ENCODE measurements at places on chromosomes 6 and 20. TPM values are rescaled to one million over a fixed set of nuclear protein-coding genes. Genes with fewer than 3 reads are reported as not detected.

The ECI2 gene
- 58.6 TPM for polyA plus RNA-seq

The PREX1 gene
- polyA plus RNA-seq: 9.9 TPM

The MYLK2 gene
- 0.21 TPM for polyA plus RNA-seq

The OOEP gene
- polyA plus RNA-seq: 0.43 TPM

DNA sequence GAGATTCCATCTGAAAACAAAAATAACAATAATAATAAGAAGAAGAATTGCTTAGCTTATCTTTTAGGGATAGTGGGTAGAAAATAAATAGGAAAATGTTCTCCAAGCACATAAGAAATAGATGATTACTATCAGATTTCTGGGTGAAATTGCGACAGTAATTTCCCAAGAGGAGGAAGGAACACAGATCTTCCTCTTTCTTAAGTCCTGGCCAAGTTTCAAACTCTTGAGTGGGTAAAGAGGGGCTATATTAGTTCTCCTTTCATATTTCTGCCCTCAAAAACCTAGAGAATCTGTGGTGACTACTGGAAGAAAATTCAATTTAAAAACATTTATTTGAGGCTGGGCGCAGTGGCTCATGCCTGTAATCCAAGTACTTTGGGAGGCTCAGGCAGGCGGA lies 63.7 kb downstream of the PHACTR2 start:
- H3K36me3 ChIP-seq: peaks cover 4% of the 10 kb centered on the region
- no peak overlapping the region for H3K4me3 ChIP-seq

- H3K27me3 ChIP-seq: no peaks in the 10 kb centered on the region
- no peak overlapping the region for H3K27ac ChIP-seq
- no peak overlapping the region for H3K4me3 ChIP-seq
- no peak for DNase-seq
- H3K36me3 ChIP-seq: no peaks in the 10 kb centered on the region
Measured at GRCh38 chr6:161532536-161532935, 258.7 kb upstream of the AGPAT4 start.

DNA sequence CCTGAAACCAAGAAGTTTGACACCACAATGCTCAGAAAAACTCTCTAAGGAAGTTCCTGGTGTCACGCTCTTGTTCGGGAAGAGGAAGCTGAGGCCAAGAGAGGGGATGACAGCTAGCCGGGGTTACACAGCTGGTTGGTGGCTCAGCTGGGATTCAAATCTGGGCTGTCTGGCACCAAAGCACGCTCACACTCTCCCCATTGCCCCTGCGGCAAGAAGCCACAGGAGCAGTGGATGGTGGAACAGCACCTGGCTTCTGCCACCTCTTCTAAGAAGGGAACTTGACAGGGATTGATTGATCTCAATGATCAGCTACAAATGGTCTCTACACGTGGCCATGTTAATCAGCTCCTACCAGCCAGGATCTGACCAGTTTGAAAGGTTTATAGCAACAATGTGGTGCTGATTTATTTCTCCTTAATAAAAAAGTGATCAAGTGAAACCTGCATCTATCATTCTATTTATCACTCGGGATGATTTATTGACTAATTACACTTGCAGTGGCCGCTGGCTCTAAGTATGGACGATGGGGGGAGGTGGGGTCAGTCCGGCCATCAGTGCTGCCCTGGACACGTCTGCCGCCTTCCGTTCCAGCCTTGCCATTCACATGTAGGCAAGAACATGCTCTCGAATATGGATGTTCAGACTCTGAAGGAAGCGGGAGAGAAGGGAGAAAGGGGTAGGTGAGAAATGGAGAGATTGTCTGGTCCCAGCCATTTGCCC lies 71.9 kb upstream of the TOP1 start:
- H3K36me3 ChIP-seq: no peaks in the 10 kb centered on the region
- H3K27me3 ChIP-seq: peaks cover 16% of the 10 kb centered on the region
- DNase-seq: no peak

GRCh38 chr6:106907754-106908153 lies 66.8 kb downstream of the CD24 start:
- no peaks in the 10 kb centered on the region for H3K27me3 ChIP-seq
- no peaks in the 10 kb centered on the region for H3K36me3 ChIP-seq
- no peak overlapping the region for H3K27ac ChIP-seq
- peaks cover 6% of the 10 kb centered on the region for H3K4me1 ChIP-seq

- H3K4me3 ChIP-seq: no peak overlapping the region
- H3K27me3 ChIP-seq: no peaks in the 10 kb centered on the region
- DNase-seq: no peak
Measured at GRCh38 chr6:3328145-3328544, 69.4 kb downstream of the PSMG4 start.

DNA sequence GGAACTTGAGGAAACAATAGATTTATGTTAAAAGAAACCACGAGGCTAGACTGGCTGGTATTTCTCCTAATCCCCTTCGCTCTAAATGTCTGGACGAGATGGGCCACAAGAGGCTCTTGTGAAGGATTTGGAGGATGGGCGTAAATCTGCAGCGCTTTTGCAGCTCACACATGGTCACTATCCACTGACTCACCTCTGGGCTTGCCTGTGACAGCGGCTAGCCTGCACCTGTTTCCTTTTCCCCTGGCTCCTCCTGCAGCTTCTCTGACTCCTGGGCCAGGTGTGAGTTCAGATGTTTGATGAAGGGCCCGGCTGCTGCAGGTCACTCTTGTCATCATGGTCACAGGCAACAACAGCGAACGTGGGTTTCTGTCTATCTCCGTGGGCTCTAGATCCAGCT lies 629.4 kb downstream of the CBLN4 start:
- no peak for DNase-seq
- H3K27me3 ChIP-seq: no peaks in the 10 kb centered on the region
- H3K4me3 ChIP-seq: no peak overlapping the region
- H3K36me3 ChIP-seq: no peaks in the 10 kb centered on the region
- H3K27ac ChIP-seq: no peak overlapping the region
- no peaks in the 10 kb centered on the region for H3K4me1 ChIP-seq

GRCh38 chr20:3782597-3782996 lies 1.3 kb upstream of the SPEF1 start:
- peaks cover 63% of the 10 kb centered on the region for H3K4me1 ChIP-seq
- no peak overlapping the region for H3K4me3 ChIP-seq
- H3K27ac ChIP-seq: peak overlapping the region; percentile 79

- no peaks in the 10 kb centered on the region for H3K36me3 ChIP-seq
- no peaks in the 10 kb centered on the region for H3K27me3 ChIP-seq
- H3K4me1 ChIP-seq: no peaks in the 10 kb centered on the region
- H3K27ac ChIP-seq: no peak overlapping the region
- no peak overlapping the region for H3K4me3 ChIP-seq
- no peak for DNase-seq
Measured at GRCh38 chr20:22070610-22071058, 365.2 kb downstream of the PAX1 start.

DNA sequence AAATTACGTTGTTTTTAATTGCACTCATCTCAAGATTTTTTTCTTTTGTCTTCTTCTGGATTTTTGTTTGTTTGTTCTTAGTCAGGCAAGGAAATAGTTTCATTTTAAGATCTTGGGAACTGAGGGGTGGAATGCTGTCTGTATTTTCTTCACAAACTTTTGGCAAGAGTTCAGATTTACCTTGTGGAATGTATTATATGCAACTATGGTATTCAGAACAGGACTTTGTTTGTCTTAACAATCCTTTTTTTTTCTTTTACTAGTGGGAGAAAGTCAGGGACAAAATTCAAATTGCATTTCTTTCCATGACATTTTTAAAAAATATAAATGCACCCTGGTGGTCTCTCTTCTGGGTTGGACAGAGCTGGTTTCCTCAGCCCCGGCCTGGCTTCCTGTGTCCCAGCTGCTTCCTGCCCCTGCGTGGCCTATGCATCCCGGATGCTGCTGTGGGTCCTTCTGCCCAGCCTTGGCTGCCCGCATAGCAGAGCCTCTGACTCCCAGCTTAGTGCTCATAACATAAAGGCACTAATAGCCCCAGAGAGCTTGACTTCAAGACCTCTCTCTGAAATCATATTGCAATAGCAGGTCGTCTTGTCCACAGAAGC lies 520.7 kb downstream of the QKI start:
- H3K4me3 ChIP-seq: no peak overlapping the region
- no peaks in the 10 kb centered on the region for H3K36me3 ChIP-seq
- no peak overlapping the region for H3K27ac ChIP-seq
- no peaks in the 10 kb centered on the region for H3K4me1 ChIP-seq
- no peaks in the 10 kb centered on the region for H3K27me3 ChIP-seq

- H3K27me3 ChIP-seq: no peaks in the 10 kb centered on the region
- H3K4me3 ChIP-seq: no peak overlapping the region
- H3K36me3 ChIP-seq: no peaks in the 10 kb centered on the region
- no peak for DNase-seq
- no peak overlapping the region for H3K27ac ChIP-seq
- peaks cover 14% of the 10 kb centered on the region for H3K4me1 ChIP-seq
Measured at GRCh38 chr6:36702656-36703055, 5.0 kb downstream of the RAB44 start.

GRCh38 chr20:478010-478948 lies 15.9 kb upstream of the TBC1D20 start:
- no peaks in the 10 kb centered on the region for H3K4me1 ChIP-seq
- peaks cover 42% of the 10 kb centered on the region for H3K36me3 ChIP-seq
- no peaks in the 10 kb centered on the region for H3K27me3 ChIP-seq
- no peak overlapping the region for H3K27ac ChIP-seq

DNA sequence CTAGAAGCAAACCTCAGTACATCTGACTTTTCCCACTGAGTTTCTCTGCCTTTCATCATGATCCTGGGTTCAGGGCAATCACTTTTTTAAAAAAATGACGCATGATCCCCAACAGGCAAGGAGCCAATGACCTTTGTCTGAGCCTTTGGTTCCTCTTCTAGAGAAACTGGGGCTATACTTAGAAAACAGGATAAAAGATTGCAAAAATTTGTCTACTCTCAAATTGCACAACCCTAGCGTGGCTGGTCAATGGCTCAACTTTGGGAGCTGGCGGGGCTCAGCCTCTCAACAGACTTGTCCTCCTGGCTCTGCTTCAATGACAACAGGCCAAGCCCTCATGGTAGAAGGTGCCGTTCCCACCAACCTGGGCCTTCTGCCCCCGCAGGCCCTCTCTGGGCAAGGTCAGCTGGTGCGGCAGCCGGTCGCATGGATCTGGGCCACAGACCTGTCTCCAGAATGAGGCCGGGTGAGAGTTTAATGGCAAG lies 48.7 kb downstream of the PDYN start:
- peaks cover 32% of the 10 kb centered on the region for H3K4me1 ChIP-seq
- H3K36me3 ChIP-seq: no peaks in the 10 kb centered on the region
- no peak overlapping the region for H3K4me3 ChIP-seq
- DNase-seq: no peak

DNA sequence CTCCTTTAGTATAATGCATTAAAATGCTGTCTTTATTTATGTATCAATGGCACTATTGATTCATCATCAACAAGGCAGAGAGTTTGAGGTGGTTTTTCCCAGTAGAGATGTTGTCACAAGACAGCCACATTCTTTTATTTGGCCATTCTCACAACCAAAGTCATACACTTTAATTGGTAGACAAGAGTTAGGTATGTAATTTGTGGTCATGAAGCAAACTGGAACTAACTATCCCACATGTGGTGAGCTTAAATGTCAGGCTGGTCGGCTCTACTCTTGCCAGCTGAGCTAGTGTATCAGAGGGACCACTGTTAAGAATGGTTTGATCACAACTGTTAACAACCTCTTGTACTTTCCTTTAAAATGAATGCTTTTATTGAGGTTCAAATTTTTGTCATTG lies 714.6 kb downstream of the CD109 start:
- no peaks in the 10 kb centered on the region for H3K36me3 ChIP-seq
- no peaks in the 10 kb centered on the region for H3K4me1 ChIP-seq
- H3K27me3 ChIP-seq: no peaks in the 10 kb centered on the region
- H3K27ac ChIP-seq: no peak overlapping the region

- peaks cover 16% of the 10 kb centered on the region for H3K4me1 ChIP-seq
- peak overlapping the region; percentile 92 for H3K4me3 ChIP-seq
- DNase-seq: peak; percentile 31
- peaks cover 45% of the 10 kb centered on the region for H3K36me3 ChIP-seq
- H3K27ac ChIP-seq: peak overlapping the region; percentile 95
Measured at GRCh38 chr6:31621991-31622390, 1.5 kb downstream of the PRRC2A start.

GRCh38 chr6:2448826-2449571 lies 203.6 kb upstream of the GMDS start:
- peak overlapping the region; percentile 33 for H3K4me3 ChIP-seq
- no peaks in the 10 kb centered on the region for H3K36me3 ChIP-seq
- peaks cover 14% of the 10 kb centered on the region for H3K4me1 ChIP-seq
- peak; percentile 56 for DNase-seq
- no peaks in the 10 kb centered on the region for H3K27me3 ChIP-seq

- H3K27me3 ChIP-seq: no peaks in the 10 kb centered on the region
- no peak overlapping the region for H3K27ac ChIP-seq
- H3K4me1 ChIP-seq: peaks cover 15% of the 10 kb centered on the region
- H3K36me3 ChIP-seq: peaks cover 7% of the 10 kb centered on the region
- DNase-seq: no peak
- H3K4me3 ChIP-seq: no peak overlapping the region
Measured at GRCh38 chr20:48656661-48657211, 171.1 kb downstream of the PREX1 start.

DNA sequence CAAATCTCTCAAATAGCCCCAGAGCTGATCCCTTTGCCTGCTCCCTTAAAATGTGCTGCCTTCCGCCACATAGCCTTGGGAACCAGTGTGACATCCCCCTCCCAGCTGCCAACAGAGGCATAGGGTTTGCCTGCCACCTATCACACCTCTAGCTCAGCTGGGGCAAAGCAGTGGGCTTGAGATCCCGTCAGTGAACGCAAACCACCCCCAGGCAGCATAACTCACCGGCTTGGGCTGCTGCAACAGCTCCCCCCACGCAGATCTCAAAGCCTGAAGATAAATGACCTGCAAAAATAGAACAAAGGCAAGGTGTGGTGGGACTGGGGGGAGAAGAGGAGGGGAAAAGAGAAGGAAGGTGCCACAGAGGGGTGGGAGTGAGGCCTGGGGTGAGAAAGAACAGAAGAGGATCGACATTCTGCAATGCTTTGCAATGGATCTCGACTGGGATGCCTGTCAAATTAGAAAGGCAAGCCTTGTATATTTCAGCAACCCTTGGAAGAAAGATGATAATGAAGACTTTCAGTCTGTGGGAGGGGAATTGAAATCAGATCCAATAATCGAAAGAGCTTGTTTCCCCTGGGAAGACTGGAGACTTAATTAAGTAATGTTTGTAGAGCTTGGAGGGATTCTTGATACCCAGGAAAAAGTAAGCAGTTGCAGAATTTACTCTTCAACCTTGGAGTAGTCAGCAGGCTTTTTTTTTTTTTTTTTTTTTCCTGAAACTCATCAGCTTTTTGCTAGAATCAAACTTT lies 1.3 kb downstream of the PDYN start:
- H3K4me3 ChIP-seq: no peak overlapping the region
- peaks cover 53% of the 10 kb centered on the region for H3K27me3 ChIP-seq
- H3K27ac ChIP-seq: no peak overlapping the region
- no peaks in the 10 kb centered on the region for H3K36me3 ChIP-seq
- DNase-seq: no peak

DNA sequence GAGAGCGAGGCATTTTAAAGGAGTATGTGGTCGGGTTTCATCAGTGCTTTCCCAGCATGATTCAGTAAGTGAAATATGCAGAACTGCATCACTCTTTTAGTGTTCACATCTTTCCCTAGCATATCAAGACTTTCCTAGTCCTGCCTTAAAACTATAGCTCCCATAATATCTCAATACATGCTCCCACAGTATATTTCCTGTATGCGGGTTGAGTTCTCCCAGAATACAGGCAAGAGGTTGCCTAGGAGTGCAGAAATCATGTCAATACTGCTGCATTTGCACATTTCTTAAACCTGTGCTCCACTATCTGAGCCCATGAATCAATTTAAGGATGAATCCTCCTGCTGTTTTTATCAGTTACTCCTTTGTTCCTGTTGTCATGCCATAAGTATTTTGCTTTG lies 386.6 kb upstream of the SLC35B3 start:
- no peaks in the 10 kb centered on the region for H3K27me3 ChIP-seq
- no peak overlapping the region for H3K27ac ChIP-seq
- no peaks in the 10 kb centered on the region for H3K4me1 ChIP-seq

Measured in large intestine (tissue), 12 donors.